RPMI8226 (cell line): ENCODE measurements at places on chromosomes 11 and 22.

DNA sequence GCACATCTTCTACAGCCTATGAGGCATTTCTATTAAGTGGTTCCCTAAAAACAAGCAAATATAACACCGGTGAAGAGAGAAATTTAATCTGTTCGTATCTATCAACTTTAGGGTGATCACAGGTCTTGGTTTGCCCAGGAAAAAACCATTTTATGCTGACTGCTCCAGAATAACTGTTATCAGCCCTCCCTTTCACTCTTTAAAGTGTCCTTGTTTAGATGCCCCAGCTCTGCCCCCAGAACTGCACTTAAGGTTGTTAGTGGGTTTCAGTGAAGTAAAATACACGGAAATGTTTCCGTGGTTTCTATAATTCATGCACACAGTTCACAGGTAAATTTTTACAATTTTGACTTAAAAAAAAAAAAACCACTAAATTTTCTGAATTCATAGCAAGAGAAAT, 70.0 kb downstream of the NARS2 start:
- no peak for DNase-seq

DNA sequence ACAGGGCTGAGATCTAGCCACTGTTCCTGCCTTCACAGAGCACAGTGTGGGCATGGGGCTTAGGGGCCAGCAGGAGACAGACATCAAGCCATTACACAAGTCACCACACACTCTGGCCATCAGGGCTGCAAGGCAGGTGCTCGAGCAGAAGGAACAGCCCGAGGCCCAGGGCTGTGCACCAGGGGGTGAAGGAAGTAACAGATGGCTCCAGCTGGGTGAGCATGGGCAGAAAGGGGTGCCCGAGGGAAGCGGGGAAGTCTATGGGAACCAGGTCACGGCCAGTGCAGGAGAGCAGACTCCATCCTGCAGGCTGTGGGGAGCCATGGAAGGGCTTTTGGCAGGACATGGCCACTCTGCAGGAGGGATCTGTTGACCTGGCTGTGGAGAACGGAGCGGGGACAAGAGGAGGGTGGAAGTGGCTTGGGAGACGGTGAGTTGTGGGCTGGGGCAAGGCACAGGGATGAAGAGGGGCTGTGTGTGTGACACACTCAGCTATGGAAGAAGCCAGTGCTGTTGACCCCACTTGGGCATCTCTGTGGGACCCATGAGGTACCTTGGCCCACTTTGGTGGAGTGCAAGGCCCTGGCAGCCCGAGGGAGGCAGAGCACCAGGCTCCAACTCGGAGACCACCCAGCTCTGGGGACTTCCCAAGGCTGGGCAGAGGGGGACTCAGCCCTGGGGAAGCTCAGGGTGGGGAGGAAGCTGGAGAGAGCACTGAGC, 3.6 kb downstream of the C11orf68 start:
- no peak for DNase-seq

DNA sequence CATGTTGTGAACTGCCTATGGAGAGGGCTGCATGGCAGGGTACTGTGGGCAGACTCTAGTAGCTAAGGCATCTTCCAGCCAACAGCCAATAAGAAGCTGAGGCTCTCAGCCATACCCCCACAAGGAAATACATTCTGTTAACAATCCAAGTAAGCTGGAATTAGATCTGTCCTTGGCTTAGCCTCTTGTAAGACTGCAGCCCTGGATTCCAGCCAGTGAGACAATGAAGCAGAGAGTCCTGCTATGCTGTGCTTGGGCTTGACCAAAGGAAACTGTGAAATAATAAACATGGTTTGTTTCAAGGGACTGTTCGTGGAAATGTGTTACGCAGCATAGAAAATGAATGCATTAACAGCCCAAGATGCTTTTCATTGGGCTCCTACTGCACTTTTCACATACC, 1097.4 kb upstream of the CCDC90B start:
- DNase-seq: no peak

GRCh38 chr11:86035164-86035563, 33.7 kb downstream of the PICALM start:
- DNase-seq: no peak

DNA sequence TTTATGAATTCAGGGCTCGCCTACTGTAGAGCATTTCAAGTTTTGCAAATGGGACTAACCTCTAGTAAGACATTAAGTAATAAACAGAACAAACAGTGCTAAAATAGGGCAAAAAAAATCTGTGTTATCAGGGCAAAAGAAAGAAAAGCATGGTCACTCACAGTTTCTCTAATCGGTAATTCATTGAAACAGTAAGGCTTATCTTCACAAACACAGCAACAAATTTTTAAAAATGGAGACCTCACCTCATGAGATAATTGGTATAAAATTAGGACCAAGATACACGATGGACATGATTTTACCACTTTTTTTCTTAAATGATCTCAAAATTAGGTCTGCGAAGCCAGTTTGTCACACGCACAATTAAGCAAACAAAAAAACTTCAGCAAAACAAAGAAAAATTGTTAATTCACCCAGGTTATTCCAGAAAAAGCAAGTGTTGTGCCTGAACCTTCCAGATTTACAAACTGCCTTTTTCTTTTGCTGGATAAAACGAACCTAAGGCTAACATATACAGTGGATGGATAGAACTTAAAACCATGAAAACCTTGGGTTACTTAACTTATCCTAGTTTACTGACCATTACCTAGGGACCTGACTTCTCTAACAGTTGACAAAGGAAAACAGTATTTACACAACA, 1.4 kb downstream of the TMEM123 start:
- DNase-seq: no peak
